ENCODE measurements at places on chromosomes 3 and 15.

- no peak overlapping the region for H3K4me3 ChIP-seq
- H3K27ac ChIP-seq = no peak overlapping the region
- no peaks in the 10 kb centered on the region for H3K27me3 ChIP-seq
- H3K4me1 ChIP-seq = no peaks in the 10 kb centered on the region
- H3K36me3 ChIP-seq = no peaks in the 10 kb centered on the region
Observed at GRCh38 chr3:155712008-155712407, 32.9 kb downstream of the PLCH1 start.

DNA sequence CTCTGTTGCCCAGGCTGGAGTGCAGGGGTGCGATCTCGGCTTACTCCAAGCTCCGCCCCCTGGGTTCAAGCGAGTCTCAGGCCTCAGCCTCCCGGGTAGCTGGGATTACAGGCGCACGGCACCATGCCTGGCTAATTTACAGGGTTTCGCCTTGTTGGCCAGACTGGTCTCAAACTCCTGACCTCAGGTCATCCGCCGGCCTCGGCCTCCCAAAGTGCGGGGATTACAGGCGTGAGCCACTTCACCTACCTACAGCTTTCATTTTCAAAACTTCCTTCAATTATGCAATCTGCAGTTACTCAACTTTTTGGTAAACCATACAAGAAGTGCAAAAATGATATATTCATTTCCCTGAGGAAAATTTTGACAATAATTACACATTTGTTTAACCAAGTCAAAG lies 14.0 kb downstream of the NANOGP8 start:
- no peaks in the 10 kb centered on the region for H3K4me1 ChIP-seq
- no peak for DNase-seq
- no peaks in the 10 kb centered on the region for H3K36me3 ChIP-seq
- no peak overlapping the region for H3K4me3 ChIP-seq
- no peaks in the 10 kb centered on the region for H3K27me3 ChIP-seq

DNA sequence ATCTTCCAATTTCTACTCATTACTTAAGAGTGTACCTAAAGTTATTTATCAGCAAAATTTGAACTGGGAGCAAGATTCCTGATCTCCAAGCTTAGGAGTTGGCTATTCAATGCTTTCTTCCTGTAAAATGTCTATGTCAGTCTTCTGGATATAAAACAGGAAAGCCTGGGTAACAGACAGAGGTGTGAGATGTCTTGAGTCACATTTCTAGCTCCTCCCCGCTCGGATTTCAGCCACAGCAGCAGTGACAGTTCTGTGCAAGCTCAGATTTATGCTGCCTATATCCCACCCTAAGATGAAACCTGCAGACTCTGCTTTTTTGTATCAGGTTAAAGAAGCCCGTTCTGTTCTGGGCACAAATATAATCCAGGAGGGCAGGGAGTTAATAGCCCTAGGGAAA lies 2.1 kb upstream of the ARMC8 start:
- no peak for DNase-seq
- H3K27ac ChIP-seq = no peak overlapping the region

DNA sequence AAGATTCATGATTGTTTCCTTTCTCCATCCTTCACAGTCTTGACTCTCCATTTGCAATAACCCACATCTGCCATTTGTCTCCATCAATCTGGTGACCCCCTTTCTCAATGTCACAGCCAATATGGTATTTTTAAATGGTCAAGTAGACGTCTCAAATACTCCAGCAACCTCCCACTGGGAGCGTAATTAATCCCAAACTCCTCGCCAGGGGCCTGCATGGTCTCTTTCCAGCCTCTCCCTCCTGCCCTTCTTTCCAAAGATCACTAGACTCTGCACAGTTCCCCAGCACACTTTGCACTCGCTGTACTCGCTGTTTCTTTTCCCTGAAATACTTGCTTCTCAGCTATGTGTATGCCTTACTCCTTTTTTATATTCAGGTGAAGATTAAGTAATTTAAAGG lies 115.3 kb downstream of the PLCH1 start:
- no peaks in the 10 kb centered on the region for H3K27me3 ChIP-seq
- no peak overlapping the region for H3K4me3 ChIP-seq
- H3K27ac ChIP-seq = no peak overlapping the region
- DNase-seq = no peak
- H3K36me3 ChIP-seq = no peaks in the 10 kb centered on the region
- no peaks in the 10 kb centered on the region for H3K4me1 ChIP-seq

DNA sequence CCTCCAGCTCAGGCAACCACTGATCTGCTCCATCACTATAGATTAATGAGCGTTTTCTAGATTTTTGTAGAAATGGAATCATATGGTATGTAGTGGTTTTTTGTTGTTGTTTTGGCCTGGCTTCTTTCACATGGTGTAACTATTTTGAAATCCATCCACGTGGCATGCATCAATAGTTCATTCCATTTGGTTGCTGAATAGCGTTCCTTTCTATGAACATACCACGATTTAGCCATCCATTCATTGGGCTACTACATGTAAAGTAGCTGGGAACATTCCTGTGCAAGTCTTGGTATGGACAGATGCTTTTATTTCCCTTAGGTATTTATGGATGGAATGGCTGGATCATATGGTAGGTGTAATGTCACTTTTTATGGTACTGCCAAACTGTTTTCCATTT lies 10.7 kb upstream of the CHSY1 start:
- H3K4me3 ChIP-seq = no peak overlapping the region
- no peak overlapping the region for H3K27ac ChIP-seq
- no peaks in the 10 kb centered on the region for H3K36me3 ChIP-seq
- H3K4me1 ChIP-seq = peaks cover 8% of the 10 kb centered on the region
- no peak for DNase-seq

GRCh38 chr15:60795471-60795870 lies 316.5 kb upstream of the ICE2 start:
- no peak for DNase-seq
- no peaks in the 10 kb centered on the region for H3K27me3 ChIP-seq
- no peaks in the 10 kb centered on the region for H3K4me1 ChIP-seq
- H3K27ac ChIP-seq = no peak overlapping the region

DNA sequence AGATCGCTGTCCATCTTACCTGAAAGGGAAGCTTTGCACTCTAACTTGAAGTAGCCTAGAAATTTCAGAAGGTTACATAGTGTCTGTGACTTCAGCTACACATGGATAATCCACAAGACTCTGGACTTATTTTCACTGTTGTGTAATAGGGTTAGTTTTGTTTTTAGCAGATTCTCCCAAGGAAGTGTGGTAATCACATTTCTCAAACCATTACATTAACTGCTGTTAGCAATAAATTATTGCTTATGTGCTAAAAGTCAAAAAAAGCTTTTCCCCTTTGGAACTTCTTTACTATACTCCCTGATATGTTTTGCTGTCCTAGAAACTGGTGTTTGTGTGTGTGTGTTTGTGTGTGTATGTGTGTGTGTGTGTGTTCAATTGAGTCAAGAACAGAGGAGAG lies 351.8 kb upstream of the TPRG1 start:
- H3K36me3 ChIP-seq = no peaks in the 10 kb centered on the region
- no peaks in the 10 kb centered on the region for H3K27me3 ChIP-seq
- no peak for DNase-seq
- H3K27ac ChIP-seq = no peak overlapping the region
- no peaks in the 10 kb centered on the region for H3K4me1 ChIP-seq
- H3K4me3 ChIP-seq = no peak overlapping the region

GRCh38 chr3:160665784-160666526 lies 11.0 kb upstream of the ARL14 start:
- no peak overlapping the region for H3K4me3 ChIP-seq
- DNase-seq = no peak
- no peak overlapping the region for H3K27ac ChIP-seq
- no peaks in the 10 kb centered on the region for H3K27me3 ChIP-seq
- H3K36me3 ChIP-seq = no peaks in the 10 kb centered on the region

DNA sequence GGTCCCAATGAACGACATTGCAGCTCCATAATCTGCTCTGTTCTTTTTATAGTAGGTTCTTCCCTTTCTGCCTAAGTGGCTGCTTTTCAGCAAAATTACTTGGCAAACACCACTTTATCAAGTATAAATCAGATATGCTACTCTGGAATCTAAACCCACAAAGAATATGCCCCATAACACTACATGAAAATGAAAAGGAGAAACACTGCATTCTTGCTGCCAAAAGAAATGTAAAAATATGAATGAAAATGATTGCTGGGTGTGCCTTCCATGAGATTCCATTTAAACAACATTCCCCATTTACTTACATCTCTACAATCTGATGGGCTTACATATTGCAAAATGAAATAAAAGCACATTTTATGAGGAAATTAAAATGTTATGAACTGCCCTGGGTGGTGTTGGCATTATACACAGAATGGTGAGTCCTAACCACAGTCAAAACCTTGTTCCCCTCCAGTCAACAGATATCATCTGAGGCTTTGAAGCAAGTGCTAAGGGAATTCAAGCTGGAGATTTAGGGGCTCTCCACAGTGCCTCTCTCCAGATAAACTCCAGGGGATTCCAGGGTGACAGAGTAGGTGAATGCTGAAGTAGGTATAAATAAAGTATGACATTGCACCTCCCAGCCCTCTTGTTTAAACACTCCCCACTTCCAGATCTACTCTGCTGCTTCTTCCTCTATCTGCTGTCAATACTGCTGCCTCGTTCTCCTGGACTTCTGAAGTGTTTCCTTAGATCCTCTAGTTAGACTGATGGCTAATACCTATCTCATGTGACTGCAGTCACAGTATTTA lies 136.5 kb downstream of the RORA start:
- no peaks in the 10 kb centered on the region for H3K36me3 ChIP-seq
- H3K27me3 ChIP-seq = peaks cover 5% of the 10 kb centered on the region
- H3K4me3 ChIP-seq = no peak overlapping the region
- H3K4me1 ChIP-seq = no peaks in the 10 kb centered on the region
- no peak for DNase-seq

DNA sequence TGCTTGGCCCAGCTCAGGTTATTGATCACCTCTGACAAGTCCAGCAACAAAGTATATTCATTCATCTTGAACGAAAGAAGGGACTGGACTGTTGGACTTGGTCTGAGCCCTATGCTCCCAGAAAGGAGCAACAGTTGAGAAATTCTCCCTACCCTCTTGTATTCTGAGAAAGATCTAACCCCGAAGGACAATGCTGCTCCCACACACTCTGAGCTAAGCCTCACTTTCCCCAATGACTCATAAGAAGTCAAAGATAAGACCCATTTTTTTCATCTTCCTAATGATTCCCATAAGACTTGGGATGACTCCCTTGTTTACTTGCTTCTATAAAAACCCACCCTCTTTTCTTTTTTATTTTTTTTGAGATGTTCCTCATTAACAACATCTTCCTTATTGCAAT lies 549.4 kb upstream of the MDFIC2 start:
- H3K4me1 ChIP-seq = no peaks in the 10 kb centered on the region
- H3K36me3 ChIP-seq = no peaks in the 10 kb centered on the region
- H3K4me3 ChIP-seq = no peak overlapping the region
- DNase-seq = no peak

GRCh38 chr3:36669764-36670163 lies 94.6 kb downstream of the DCLK3 start:
- no peak for DNase-seq
- H3K36me3 ChIP-seq = no peaks in the 10 kb centered on the region
- no peak overlapping the region for H3K27ac ChIP-seq
- no peaks in the 10 kb centered on the region for H3K27me3 ChIP-seq
- no peaks in the 10 kb centered on the region for H3K4me1 ChIP-seq
- no peak overlapping the region for H3K4me3 ChIP-seq

DNA sequence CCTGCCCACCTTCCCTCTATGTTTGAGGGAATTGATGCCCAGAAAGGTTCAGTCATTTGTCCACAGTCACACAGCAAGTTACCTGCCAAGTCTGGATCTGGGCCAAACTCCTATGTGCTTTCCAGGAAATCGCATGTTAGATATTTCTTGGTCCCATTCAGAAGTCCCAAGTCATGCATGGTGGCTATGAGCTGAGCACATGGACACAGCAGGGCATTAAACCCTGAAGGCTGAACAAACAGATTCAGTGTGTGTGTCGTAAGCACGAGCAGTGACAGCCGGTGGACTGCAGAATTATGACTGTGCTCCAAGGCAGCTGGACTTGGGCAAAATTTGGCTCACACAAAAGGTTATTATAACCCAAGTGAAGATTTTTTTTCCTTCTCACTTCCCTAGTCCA lies 11.4 kb upstream of the SLC6A6 start:
- H3K27me3 ChIP-seq = no peaks in the 10 kb centered on the region
- H3K4me3 ChIP-seq = no peak overlapping the region
- H3K36me3 ChIP-seq = no peaks in the 10 kb centered on the region
- peak; percentile 56 for DNase-seq

DNA sequence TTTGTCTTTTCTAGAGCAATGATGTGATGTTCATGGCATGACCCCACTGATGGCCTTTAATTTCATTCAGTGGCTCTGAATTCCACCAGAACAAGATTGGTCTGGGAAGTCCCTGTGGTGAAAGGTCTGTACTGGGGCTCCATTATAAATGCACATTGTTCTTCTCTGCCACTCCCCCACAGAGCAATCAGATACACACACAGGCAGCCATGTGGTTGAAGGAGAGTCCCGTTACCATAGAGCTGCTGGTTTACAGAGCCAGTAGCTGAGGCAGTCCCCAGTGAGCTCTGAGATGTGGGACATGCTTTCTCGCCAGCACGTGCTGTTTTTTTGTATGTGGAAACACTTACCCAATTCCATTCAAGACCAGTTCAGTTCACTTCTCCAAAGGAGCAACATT lies 172.7 kb upstream of the TRIM42 start:
- no peaks in the 10 kb centered on the region for H3K4me1 ChIP-seq
- H3K27me3 ChIP-seq = no peaks in the 10 kb centered on the region
- H3K36me3 ChIP-seq = no peaks in the 10 kb centered on the region
- no peak overlapping the region for H3K4me3 ChIP-seq
- DNase-seq = no peak

DNA sequence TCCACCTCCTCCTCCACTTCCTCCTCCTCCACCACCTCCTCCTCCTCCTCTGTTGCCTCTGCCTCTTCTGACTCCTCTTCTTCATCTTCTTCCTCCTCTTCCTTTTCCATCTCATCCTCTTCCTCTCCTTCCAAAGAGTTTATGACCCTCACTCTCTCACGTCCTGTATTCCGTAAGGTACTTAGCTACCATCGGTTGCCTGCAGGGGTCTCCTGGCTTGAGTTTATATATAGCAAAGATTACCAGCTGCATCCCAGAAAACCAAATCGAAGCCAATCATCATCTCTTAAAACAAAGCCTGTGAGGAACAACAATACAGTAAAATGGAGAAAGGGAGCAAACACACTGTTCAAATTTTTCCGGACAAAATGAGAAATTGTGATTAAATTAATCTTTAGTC lies 317.4 kb downstream of the C3orf38 start:
- H3K4me3 ChIP-seq = no peak overlapping the region
- no peaks in the 10 kb centered on the region for H3K4me1 ChIP-seq
- no peak for DNase-seq
- no peaks in the 10 kb centered on the region for H3K36me3 ChIP-seq
- H3K27me3 ChIP-seq = no peaks in the 10 kb centered on the region

GRCh38 chr3:118641608-118642007 lies 393.0 kb downstream of the IGSF11 start:
- no peak overlapping the region for H3K27ac ChIP-seq
- H3K27me3 ChIP-seq = no peaks in the 10 kb centered on the region
- no peak for DNase-seq
